Hepatocyte (in vitro differentiated cells): ENCODE measurements at places on chromosomes 2 and 18. TPM values are rescaled to one million over a fixed set of nuclear protein-coding genes. Genes with fewer than 3 reads are reported as not detected.

DNA sequence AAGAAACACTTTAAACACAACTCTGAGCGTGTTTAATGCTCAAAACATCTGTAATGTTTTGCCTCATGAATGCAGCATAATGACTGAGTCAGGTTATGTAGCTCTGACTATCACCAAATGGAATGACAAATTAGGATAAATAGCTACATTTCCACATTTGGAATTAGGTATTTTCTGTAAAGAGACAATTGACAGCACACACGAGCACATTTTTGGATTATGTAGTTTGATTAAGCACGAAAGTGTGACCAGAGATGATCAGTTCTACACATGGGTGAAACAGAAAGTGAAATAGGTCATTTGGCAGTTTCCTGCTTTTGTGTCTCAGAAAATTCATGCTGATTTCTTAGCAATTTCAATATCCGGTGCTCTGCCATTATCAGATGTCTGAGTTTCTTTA is 29.0 kb downstream of the LPIN1 start:
- no peak for DNase-seq

DNA sequence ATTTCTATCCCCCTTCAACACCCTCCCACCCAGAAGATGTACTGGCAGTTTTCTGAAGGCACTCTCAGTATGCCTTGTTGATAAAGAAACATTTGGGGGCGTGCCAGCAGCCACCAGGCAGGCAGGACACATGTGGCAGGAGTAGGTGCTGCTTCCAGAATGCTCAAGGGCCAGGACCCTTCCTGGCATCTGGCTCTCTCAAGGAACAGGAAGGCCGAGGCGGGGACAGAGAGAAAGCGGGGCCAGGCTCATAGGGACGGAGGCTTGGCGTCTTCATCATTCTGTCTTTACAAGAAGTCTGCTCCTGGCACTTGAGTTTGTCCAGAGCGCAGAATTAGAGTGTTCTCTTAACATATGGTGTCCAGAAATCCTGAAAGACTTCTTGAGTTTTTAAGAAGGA is 121.6 kb downstream of the FAM210A start:
- no peak for DNase-seq

DNA sequence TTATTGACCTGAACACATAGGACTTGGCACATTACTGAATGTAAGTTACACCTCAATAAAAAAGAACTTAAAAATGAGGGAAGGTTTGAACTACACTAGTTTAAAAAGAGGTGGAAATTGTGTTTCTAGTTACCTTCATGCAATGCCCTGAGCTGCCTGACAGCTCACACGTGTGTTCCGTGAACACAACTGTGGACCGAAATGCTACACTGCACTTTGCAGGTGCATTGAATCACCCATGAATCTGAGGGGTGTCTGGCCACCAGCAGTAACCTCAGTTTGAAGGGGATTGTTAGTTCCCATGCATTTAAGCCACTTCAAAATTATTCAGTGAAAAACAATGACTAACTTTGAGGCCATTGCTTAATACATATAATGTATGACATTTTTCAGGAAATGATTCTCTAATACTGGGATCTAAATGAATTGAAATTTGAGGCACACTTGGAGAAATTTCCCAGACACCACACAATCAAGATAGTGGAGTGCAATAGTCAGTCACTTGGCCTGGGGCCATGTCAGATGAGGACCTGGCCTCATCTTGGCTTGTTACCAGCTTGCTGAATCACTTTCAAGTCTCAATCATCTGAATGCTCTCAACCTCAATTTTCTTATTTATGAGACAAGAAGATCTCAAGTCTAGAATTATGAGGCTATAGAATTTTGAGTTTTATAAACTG is 59.3 kb downstream of the MYL12B start:
- peak; percentile 48 for DNase-seq

GRCh38 chr2:237726401-237726830 is 72.2 kb upstream of the RBM44 start:
- no peak for DNase-seq

DYNC1I2 gene
- total RNA-seq, result 116 and 122 TPM in 2 replicates

- peak; percentile 37 for DNase-seq
Measured at GRCh38 chr2:222714361-222715241, 43.1 kb downstream of the MOGAT1 start.

DNA sequence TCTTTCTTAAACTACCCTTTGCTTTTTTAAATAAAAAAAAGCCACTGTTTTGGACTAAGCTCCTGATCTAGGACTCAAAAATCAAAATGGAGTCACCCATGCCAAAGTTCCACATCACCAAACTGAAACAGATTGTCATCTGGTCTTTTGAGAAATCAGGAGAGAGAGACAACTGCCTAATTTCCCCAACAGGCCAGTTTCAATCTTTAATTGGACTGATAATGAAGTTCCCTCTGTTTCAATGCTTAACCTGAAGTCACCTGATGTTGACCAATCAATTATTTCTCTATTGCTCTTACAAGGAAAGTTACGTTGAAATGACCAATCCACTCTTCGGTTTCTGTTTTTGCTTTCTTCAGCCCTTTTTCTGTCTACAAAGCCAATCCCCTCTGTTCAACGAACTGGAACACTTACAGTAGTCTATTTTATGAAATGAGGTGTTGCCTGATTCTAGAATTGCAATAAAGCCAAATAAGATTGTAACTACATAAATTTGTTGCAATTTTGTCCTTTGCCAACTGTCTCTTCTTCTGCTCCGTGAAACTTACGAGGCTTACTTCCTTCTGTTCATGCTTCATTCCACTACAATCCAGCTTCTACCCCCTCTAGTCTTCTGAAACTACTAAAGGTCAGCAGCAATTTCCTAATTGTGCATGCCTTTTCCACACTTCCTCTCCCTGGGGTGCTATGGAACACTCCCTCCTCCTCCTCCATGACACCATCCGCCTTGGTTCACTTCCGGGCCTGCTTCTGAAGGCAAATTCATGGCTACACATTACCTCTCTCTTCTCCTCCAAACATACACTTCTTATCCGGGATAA is 95.2 kb upstream of the CD302 start:
- DNase-seq, result no peak

DNA sequence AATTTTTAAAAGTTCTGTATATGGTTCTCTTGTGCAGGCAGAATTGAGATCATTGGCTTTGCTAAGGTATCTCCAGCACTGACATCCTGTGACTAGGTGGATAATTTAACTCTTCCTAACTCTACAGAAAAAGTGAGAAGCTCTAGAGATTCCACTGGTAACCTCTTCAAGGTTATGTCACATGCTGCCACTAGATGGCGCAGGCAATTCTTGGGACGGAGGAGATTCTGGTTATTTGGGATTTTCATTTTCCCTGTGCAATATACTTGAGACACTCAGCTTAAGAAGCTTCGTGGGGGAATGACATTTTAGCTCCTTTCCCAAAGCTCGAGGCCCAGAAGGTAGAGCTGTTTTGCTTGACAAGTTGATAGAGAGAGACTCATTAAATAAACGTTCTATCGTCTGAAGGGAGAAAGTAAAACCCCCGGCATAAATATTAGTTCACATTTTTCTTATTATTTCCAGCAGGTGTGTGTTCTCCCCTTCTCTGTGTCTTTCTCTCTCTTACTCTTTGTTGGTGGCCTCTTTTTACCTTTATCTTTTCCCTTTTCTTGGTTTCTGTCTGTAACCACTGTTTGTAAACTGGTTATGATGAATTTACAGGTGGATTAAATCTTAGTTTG is 26.6 kb upstream of the LANCL1 start:
- DNase-seq, result peak; percentile 71

DNA sequence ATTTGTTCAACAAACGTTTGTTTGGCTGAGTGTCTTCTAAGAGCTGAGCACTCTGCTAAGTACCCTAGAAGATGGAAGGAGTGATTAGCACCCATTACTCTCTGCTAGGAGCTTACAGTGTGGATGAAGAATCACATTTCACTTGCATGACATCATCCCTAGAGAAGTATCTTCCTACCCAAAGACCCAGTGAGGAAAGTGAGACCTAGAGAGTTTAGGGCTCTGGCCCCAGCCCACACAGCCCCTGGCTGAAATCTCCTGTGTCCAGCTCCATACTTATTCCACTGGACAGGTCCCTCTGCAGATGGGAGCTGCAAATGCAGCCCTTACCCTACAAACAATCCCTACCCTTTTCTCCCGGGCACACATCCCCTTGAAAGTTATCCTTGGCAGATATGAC is 26.8 kb upstream of the EPAS1 start:
- no peak for DNase-seq

- DNase-seq, result peak; percentile 74
Measured at GRCh38 chr2:230895536-230896345, 29.3 kb downstream of the GPR55 start.

DNA sequence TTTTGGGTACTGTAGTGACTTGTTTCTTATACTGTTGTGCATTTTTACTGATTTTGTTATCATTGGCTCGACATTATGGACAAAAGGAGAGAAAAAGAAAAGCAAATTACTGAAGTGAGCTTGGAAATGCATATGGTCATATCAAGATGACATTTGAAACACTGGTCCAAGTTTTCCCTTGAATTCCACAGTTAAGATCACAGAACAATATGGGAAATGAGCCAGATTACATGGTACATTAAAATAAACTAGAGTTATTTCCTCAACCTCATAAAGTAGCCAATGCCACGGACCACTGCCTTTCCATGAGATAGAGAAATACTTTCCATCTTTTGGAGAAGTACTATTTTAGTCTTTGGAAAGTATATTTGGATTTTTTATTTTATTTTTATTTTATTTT is 62.0 kb upstream of the SGPP2 start:
- no peak for DNase-seq

RMC1 gene
- total RNA-seq, result 20.8 and 26.6 TPM in 2 replicates

PROM2 gene
- total RNA-seq, result 1.2 and 2.8 TPM in 2 replicates

DNA sequence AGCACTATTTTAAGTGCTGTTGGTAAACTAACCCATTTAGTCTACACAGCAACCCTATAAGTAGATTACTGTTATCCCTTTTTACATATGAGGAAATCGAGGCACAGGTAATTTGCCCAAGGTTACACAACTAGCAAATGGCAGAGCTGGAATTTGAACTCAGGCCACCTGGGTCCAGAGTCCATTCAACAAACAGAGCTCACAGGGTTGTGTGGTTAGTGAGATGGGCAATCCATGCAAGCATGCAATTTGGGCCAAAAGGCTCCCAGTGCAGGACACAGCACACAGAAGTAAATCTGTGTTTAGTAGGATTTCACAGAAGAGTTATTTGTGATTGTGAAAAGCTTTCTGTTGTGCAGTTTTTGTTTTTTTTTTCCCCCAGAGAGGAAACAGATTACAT is 187.8 kb upstream of the MSH6 start:
- DNase-seq, result no peak

CTLA4 gene
- total RNA-seq, result not detected in 2 replicates

GRCh38 chr2:231542136-231542535 is 11.9 kb upstream of the NMUR1 start:
- no peak for DNase-seq

GRCh38 chr2:178243961-178244360 is 49.6 kb downstream of the OSBPL6 start:
- DNase-seq, result no peak

DNA sequence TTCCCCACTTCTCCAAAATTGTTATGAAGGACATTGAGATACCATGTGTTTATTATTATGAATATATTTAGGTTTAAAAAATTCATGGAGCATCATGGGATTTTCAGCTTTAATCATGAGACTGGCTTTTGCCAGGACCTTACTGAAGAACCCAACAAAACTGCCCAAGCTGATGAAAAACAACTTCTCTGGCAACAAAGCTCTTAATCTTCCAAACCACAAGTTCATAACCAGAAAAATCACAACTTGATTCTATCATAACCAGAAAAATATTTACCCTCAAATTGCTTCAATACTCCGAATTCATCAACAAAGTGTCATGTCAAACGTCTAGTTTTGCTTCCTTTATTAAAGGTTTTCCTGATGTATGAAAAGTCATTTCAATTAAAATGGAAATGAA is 971.8 kb upstream of the ACVR2A start:
- DNase-seq, result no peak

GRCh38 chr2:173028141-173028540 is 47.5 kb upstream of the MAP3K20 start:
- no peak for DNase-seq

DNA sequence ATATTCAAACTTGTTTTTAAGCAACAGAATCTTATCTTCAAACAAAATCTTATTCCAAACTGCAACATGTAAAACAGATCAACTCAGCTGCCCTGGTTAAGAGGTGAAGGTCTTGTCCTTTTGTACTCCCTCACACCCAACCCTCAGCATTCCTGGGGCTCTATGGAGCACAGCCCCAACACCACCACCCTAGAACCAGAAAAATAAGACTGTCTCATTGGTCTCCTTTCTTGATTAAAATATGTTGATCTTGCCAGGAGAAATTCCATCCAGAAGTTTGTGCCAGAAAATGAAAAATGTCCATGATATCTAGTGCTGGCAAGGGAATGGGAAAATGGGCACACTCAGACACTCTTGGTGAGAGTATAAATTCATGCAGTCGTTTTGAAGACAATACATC is 62.1 kb upstream of the TMEM17 start:
- DNase-seq, result no peak

- DNase-seq, result no peak
Measured at GRCh38 chr2:41618754-41619153, 429.1 kb upstream of the PKDCC start.

CDH19 gene
- not detected in 2 replicates for total RNA-seq

MEIS1 gene
- total RNA-seq, result 32.8 and 35.5 TPM in 2 replicates

DNA sequence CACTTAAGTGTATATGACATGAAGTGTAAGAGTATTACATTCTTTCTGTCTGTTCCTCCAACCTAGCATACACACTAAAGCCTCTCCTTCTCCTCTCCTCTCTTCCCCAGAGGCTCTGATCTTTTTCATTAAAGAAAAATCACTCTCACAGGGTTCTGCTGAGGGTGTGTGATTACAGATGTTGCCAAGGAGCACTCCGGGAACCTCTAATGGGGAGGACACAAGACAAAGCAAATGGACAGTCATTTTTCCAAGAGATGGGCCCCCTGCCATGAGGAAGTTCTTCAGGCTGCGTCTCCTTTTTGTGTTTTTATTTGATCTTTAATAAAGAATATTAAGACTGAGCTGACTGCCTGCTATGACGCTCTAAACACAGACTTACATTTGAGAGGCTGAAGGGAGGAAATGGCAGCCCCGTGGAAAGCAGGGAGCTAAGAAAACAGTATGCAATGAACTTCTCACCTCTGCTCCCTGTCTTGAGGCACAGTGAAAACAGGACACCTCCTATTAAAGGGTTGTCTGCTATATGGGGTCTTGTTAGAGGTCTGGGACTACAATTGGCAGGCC is 578.1 kb downstream of the PIK3C3 start:
- DNase-seq, result no peak

CFLAR gene
- 60.6 and 65.9 TPM in 2 replicates for total RNA-seq

TRPM8 gene
- total RNA-seq, result 0.33 and 0.84 TPM in 2 replicates

ACVR1 gene
- 19.1 and 19.6 TPM in 2 replicates for total RNA-seq

GRCh38 chr2:135709992-135710391 is 31.7 kb upstream of the UBXN4 start:
- peak; percentile 61 for DNase-seq

- DNase-seq, result no peak
Measured at GRCh38 chr2:210861038-210861665, 304.8 kb downstream of the CPS1 start.

DNA sequence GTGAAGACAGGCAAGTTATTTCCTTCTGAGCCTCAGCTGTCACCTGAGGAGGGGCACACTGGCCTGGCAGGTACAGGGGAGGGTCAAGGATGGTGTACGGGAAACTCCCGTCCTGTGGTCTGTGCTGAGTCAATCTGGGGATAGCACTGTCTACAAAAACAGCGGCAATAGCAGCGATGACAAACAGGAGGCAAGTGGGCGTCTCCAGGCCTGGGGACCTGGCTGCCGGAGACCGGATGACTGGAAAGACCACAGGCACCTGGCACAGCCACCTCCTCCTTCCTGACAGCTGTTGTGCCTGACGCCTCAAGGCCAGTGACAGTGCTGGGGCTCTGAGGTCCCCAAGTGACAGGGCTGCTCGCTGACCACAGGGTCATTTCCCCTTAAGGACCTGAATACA is 202.1 kb upstream of the HS6ST1 start:
- DNase-seq, result no peak

SPATA3 gene
- total RNA-seq, result not detected in 2 replicates

- no peak for DNase-seq
Measured at GRCh38 chr2:57869758-57870344, 176.8 kb upstream of the VRK2 start.
